ENCODE measurements at places on chromosomes 6 and 20. TPM values are rescaled to one million over a fixed set of nuclear protein-coding genes. Genes with fewer than 3 reads are reported as not detected.

The XRN2 gene
- total RNA-seq = 85.6 TPM

The PRKN gene
- total RNA-seq = 4.0 TPM

The RBPJL gene
- not detected for total RNA-seq

The MUC22 gene
- not detected for total RNA-seq
